HCT116 (cell line): ENCODE measurements at places on chromosomes 11 and 22. TPM values are rescaled to one million over a fixed set of nuclear protein-coding genes. Genes with fewer than 3 reads are reported as not detected.

The NPTXR gene
- 12.8 TPM for total RNA-seq

The ZNF70 gene
- 3.2 TPM for total RNA-seq

The HPX gene
- total RNA-seq: 4.6 TPM

The NNMT gene
- not detected for total RNA-seq

The MS4A4A gene
- 0.22 TPM for total RNA-seq

The CHRNA10 gene
- 3.0 TPM for total RNA-seq

The TCF20 gene
- 66.7 TPM for total RNA-seq

The TENM4 gene
- 0.05 TPM for total RNA-seq

GRCh38 chr11:12871788-12872321 lies 137.3 kb upstream of the RASSF10 start:
- no peak overlapping the region for H3K4me3 ChIP-seq
- no peak overlapping the region for H3K27ac ChIP-seq
- H3K4me1 ChIP-seq: peaks cover 6% of the 10 kb centered on the region; the same call in 1 of the 2 replicates
- no peaks in the 10 kb centered on the region for H3K36me3 ChIP-seq
- DNase-seq: no peak
- H3K27me3 ChIP-seq: no peaks in the 10 kb centered on the region

DNA sequence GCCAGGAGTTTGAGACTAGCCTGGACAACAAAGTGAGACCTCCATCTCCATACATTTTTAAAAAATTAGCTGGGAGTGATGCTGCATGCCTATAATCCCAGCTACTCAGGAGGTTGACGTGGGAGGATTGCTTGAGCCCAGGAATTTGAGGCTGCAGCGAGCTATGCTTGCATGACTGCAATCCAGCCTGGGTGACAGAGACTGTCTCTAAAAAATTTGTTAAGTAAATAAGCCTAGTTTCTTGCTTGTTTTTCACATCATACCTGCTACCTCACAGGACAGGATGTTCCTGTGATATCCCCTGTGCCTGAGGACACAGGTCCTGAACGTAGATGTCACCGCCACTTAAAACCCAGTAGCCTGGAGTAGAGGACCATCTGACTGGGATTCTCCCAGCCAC lies 348.6 kb downstream of the MN1 start:
- H3K27me3 ChIP-seq: peaks cover under 1% of the 10 kb centered on the region
- H3K36me3 ChIP-seq: no peaks in the 10 kb centered on the region
- peaks cover 12% of the 10 kb centered on the region for H3K4me1 ChIP-seq
- H3K4me3 ChIP-seq: no peak overlapping the region

- H3K27me3 ChIP-seq: no peaks in the 10 kb centered on the region
- no peaks in the 10 kb centered on the region for H3K36me3 ChIP-seq
- H3K27ac ChIP-seq: no peak overlapping the region
- H3K4me1 ChIP-seq: peaks cover 8% of the 10 kb centered on the region; the same call in 1 of the 2 replicates
- no peak overlapping the region for H3K4me3 ChIP-seq
Measured at GRCh38 chr11:66126808-66127555, 56.9 kb downstream of the PACS1 start.

GRCh38 chr11:99693941-99694492 lies 673.3 kb downstream of the CNTN5 start:
- no peaks in the 10 kb centered on the region for H3K27me3 ChIP-seq
- no peak overlapping the region for H3K27ac ChIP-seq
- H3K36me3 ChIP-seq: no peaks in the 10 kb centered on the region

DNA sequence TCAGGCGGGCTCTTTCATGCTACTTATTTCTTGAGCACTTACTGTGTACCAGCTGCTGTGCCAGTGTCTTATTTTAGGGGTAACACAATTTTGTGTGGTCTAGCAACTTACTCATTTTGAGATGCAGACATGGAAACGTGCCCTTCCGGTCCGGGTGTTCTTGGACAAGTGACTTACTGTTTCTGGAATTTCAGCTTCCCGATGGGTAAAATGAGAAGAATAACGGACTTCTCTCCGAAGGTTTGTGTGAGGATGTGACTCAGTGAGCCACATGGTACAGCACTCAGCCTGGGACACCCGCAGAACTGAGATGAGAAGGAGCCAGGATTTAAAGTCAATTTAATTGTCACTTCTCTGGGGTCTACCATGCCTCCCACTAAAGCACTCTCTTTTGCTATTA lies 114.5 kb upstream of the SYT13 start:
- no peak overlapping the region for H3K27ac ChIP-seq
- no peak overlapping the region for H3K4me3 ChIP-seq
- H3K27me3 ChIP-seq: peaks cover 45% of the 10 kb centered on the region

- H3K4me1 ChIP-seq: no peaks in the 10 kb centered on the region
- no peaks in the 10 kb centered on the region for H3K27me3 ChIP-seq
- DNase-seq: no peak
- H3K36me3 ChIP-seq: no peaks in the 10 kb centered on the region
- H3K27ac ChIP-seq: no peak overlapping the region
Measured at GRCh38 chr11:107203656-107204055, 185.4 kb upstream of the GUCY1A2 start.

DNA sequence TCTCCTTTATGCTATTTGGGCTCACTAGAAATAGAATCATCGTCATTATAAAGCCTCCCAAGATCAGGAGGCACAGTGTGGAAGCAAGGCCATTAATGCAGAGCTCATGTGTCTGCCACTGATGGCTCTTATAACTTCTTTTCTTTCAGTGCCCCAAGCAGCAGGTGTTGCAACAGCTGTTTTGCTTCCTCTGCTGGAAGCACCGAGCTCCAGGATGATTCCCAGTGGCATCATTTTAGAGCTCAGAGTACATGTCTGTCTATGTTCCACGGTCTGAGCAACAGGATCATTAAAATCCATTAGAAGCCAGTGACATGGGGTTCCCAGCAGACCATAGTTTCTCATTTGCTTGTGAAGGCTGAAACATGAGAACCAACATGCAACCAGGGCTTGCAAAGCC lies 803.0 kb upstream of the FAT3 start:
- H3K27me3 ChIP-seq: no peaks in the 10 kb centered on the region
- no peak overlapping the region for H3K27ac ChIP-seq
- H3K4me3 ChIP-seq: no peak overlapping the region

DNA sequence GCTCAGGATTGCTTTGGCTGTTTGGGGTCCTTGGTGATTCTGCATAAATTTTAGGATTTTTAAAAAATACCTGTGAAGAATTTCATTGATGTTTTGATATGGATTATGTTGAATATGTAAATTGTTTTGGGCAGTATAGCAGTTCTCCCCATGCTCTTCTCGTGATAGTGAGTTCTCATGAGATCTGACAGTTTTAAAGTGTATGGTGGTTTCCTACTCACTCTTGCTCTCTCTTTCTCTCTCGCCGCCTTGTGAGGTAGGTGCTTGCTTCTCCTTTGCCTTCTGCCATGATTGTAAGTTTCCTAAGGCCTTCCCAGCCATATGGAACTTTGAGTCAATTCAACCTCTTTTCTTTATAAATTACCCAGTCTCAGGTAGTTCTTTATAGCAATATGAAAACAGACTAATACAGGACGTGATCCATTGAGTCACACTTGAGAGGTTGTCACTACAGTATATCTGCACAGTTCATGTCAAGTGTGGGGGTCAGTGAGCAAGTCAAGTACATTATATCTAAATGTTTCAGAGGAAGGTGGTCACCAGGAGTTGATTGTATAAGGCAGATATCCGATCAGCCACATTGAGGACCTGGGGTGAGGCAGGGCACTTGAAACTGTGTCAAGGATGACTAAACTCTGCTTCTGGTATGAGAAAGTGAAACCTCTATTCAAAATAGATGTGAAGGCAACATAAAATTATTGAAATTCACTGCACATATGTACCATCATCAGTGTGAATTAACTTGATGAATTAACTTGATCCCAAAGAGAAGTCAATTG lies 70.7 kb upstream of the CCDC179 start:
- no peaks in the 10 kb centered on the region for H3K36me3 ChIP-seq
- H3K27ac ChIP-seq: no peak overlapping the region
- no peaks in the 10 kb centered on the region for H3K4me1 ChIP-seq
- H3K4me3 ChIP-seq: no peak overlapping the region
- no peak for DNase-seq
- H3K27me3 ChIP-seq: no peaks in the 10 kb centered on the region

DNA sequence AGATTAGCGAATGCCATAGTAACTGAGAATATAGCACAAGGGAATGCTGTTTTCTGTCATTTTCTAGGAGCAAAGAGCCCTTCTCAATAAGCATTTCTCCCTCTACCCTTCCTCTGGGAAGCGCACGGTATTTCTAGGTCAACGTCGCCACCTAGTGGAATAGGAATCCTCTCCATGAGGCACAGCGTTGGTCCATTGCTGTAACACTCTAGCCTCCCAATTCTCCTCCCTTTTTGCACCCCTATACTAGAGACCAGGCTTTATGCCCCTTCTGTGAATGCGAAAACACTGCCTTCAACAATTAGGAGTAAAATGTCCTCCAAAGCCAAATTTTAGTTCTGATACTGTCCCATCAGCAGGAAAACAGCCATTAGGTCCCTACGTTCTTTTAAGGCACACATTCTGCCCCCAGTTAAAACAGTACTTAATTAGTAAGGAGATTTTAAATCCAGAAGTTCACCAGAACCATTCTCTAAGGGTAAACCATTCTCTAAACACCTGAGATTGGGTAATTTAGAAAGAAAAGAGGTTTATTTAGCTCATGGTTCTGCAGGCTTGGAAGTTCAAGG lies 12.8 kb upstream of the HYLS1 start:
- H3K27ac ChIP-seq: no peak overlapping the region
- H3K4me3 ChIP-seq: no peak overlapping the region
- DNase-seq: peak; percentile 44
- no peaks in the 10 kb centered on the region for H3K27me3 ChIP-seq
- no peaks in the 10 kb centered on the region for H3K36me3 ChIP-seq

- peak overlapping the region; percentile 86 for H3K27ac ChIP-seq
- no peak for DNase-seq
- peak overlapping the region; percentile 69 for H3K4me3 ChIP-seq
- no peaks in the 10 kb centered on the region for H3K27me3 ChIP-seq
- H3K4me1 ChIP-seq: peaks cover 18% of the 10 kb centered on the region
- H3K36me3 ChIP-seq: no peaks in the 10 kb centered on the region
Measured at GRCh38 chr22:24156141-24156912, 25.0 kb upstream of the SUSD2 start.

DNA sequence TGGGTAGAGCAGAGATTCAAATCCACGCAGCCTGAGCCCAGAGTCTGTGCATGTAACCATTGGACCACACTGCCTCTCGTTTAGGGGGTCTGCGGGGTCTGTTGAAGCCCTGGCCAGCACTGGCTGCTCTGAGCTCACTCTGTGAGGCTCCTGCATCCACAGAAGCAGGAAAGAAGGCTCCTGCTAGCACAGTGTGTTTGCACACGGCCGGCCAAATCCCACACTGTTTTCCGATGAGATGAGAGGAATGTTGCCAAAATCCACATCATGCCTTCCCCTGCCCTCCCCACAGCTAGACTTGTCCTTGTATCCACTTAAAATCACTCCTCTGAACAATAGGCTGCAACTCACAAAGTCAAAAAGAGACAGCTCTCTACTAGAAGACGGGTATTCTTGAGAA lies 10.6 kb upstream of the SLC22A12 start:
- H3K27ac ChIP-seq: no peak overlapping the region
- H3K36me3 ChIP-seq: no peaks in the 10 kb centered on the region
- DNase-seq: no peak
- H3K4me3 ChIP-seq: no peak overlapping the region
- H3K4me1 ChIP-seq: no peaks in the 10 kb centered on the region

DNA sequence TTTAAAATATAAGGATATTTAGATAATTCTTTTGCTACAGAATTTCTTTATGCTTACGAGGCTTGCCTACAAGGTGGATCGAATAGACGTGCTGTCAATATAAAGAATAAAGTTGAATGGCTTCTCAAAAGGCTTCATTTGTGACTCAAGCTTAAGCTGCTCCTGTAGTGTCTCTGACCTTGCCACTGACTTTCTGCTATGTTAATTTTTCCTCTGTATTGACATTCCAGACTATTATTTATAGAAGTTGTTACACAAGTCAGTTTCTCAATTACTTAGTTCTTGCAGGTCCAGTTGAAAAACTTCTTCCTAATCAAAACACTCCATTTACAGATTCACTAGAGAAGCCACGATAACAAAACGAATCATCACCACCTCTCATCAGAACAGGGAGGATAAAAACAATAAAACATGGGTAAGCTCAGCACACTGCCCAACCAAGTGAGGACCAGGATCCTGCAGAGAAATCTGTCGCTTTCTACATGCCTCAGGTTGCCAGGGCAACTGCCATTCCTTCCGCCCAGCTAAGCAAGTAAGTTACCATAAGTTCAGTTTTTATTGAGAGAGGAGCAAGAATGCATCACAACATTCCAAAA lies 39.0 kb upstream of the CHKA start:
- H3K36me3 ChIP-seq: no peaks in the 10 kb centered on the region
- no peak overlapping the region for H3K4me3 ChIP-seq
- DNase-seq: no peak
- no peaks in the 10 kb centered on the region for H3K27me3 ChIP-seq
- H3K27ac ChIP-seq: no peak overlapping the region
- peaks cover 6% of the 10 kb centered on the region; the same call in 1 of the 2 replicates for H3K4me1 ChIP-seq

DNA sequence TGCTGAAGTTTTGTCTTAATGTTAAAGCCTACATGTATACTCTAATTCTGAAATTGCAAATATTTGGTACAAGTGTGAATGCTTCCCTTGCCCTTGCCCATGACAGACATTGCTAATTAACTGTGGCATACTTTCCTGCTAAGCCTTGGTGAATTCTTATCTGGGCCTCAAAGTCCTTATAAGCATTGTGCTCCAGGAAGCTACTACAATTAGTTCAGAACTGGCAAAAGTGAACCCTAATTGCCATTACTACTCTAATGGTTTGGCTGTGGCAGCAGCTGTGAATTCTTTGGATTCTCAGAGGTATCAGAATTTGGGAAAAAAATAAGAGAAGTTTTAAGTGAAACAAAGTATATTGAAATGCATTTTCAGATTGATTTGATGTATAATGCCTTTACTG lies 24.3 kb downstream of the EMSY start:
- peaks cover 8% of the 10 kb centered on the region; the same call in 1 of the 2 replicates for H3K36me3 ChIP-seq
- no peaks in the 10 kb centered on the region for H3K27me3 ChIP-seq
- no peak overlapping the region for H3K27ac ChIP-seq
- no peaks in the 10 kb centered on the region for H3K4me1 ChIP-seq
- H3K4me3 ChIP-seq: no peak overlapping the region

DNA sequence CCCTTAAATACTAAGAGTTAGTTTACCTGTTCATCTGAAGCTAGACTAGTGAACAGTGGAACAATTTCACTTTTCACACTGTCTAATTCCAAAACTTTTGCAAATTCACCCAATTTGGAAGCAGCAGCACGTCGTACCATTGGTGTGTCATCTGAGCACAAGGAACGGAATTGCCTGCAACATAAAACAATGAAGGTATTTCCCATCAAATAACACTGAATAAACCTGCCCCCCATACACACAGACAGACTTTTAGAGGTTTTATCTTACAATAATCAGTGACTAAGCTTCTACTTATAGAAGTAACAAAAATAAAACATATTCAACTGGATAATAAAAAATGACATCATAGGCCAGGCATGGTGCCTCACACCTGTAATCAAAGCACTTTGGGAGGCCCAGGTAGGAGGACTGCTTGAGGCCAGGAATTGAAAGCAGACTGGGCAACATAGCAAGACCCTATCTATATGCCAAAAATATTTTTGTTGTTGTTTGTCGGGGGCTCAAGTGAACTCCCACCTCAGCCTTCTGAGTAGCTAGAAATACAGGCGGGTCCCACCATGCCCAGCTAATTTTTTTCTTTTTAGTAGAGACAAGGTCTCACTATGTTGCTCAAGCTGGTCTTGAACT lies 6.3 kb downstream of the PPP2R1B start:
- no peak for DNase-seq
- H3K27me3 ChIP-seq: no peaks in the 10 kb centered on the region
- H3K4me3 ChIP-seq: no peak overlapping the region
- peaks cover 42% of the 10 kb centered on the region for H3K36me3 ChIP-seq
- peaks cover 2% of the 10 kb centered on the region; the same call in 1 of the 2 replicates for H3K4me1 ChIP-seq

- no peak overlapping the region for H3K4me3 ChIP-seq
- peak overlapping the region; percentile 58 for H3K27ac ChIP-seq
- no peaks in the 10 kb centered on the region for H3K27me3 ChIP-seq
- H3K4me1 ChIP-seq: peaks cover 25% of the 10 kb centered on the region
- H3K36me3 ChIP-seq: no peaks in the 10 kb centered on the region
- DNase-seq: no peak
Measured at GRCh38 chr22:38284042-38284402, 11.2 kb upstream of the TMEM184B start.
